ENCODE measurements at places on chromosomes 6 and 20.

- DNase-seq, result no peak
Measured at GRCh38 chr20:54382419-54382818, 93.0 kb upstream of the DOK5 start.

DNA sequence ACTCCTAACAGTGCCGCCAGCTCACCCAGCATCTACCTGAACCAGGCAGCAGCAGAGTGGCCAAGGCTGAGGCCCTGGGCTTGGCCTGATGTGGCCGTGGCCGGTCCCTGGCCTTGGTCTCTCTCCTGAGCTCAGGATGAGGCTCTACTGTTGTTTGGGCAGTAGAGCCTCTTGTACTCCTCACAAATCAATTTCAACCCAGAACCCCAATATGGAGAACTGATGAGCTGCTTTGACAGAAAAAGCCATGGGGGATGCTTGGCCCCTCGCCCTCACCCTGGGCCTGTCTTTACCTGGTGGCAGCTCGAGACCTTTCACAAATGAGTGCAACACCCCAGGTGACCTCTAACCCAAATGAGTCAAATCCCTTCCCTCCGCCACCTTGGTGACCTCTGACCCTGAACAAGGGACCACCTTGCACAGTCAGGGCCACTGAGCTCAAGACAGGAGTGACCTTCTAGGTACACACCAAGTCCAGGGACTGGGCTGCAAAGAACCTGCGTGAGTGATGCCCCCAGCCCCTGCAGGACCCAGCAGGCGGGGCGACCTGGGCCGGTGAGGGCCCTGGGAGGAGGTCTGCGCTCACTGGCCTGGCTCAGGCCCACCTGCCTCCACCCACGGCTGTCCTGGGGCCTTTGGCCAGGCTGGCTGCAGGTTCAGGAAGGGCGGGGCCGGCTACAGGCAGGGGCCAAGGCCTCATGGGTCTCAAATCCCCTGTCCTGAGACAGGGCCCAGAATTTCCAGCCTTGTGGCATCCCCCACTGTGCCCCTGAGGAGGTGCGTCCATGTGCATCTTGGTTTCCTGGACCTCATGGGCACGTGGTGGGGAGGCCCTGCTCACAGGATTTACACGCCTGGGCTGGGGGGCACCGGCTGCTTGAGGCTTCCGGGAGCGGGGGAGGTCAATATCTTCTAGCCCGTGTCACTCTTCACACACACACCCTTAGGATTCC is 30.2 kb downstream of the PSMG4 start:
- DNase-seq, result no peak

DNA sequence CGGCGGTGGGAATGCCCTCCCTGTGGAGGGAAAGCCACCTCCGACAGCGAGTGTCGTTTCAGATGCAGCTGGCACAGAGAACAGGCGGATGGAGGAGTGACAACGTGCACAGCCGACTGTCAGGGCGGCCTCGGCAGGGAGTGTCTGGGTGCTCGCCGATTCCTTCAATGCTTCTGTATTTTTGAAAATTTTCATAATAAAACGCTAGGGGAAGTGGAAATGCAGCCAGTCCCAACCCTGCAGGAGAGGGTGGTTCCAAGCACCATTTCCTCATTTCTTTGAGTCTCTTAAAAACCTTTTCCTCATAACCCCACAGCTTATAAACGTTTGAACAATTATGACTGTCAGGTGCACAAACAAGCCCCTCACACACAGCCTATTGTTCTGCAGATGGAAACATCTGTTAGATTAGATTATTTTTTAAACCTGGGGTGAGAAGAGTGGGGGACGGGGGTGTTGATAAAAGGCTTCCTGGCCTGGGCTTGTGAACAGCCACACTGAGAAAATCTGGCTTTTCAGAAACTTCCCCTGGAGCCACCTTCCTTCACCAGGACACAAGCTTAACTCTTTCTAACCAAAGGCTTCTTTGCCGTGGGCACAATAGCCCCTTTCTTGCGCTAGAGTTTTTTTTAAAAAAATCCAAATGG is 228.9 kb downstream of the ANKRD60 start:
- DNase-seq, result no peak

DNA sequence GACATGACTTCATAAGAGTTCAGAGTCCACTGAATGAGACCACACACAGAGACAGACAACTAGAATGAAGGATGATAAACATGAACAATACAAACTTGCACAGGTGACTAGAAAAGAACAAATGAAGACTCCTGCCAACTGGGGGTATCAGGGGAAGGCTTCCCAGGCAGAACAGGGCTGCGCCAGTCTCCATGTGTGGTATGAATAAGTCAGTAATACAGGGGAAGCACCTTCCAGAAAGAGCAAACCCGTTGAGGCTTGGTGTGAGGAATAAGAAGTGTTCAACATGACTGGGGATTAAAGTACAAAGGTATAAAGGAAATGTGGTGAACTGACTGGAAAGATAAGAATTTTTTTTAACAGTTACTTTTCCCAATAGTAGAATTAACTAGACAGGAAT is 3.7 kb upstream of the SLC17A2 start:
- DNase-seq, result no peak

- no peak for DNase-seq
Measured at GRCh38 chr6:52103623-52104022, 16.2 kb upstream of the PKHD1 start.

DNA sequence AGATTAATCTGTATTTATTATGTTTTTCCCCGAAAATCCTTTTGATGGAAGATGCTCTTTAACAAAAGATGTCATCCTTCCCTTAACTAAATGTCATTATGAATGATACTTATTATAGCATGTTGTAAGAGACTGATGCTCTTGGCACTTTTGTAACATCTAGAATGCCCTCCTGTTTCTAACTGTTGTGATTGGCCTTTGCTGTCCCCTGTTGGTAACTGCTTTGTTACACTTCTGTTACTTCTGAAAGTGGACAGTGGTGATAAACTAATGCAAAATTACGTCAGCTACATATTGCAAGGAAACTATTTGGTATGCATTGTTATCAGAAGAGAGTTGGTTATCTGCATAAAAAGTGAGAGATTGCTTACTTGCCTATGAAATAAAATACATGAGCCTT is 5.8 kb downstream of the TTK start:
- DNase-seq, result no peak

DNA sequence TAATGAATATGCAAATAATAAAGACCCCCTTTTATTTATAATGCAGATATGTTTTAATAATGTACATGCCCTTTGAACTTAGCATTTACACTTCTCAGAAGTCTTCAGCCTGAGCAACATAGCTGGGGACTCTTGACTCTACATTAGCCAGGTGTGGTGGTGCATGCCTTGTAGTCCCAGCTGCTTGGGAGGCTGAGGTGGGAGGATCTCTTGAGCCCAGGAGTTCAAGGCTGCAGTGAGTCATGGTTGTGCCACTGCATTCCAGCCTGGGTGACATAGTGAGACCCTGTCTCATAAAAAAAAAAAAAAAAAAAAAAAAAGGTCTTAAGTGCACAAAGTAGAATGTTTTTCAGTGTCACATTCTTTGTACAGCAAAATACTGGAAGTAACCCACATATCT is 17.3 kb upstream of the MAPK13 start:
- DNase-seq, result no peak

DNA sequence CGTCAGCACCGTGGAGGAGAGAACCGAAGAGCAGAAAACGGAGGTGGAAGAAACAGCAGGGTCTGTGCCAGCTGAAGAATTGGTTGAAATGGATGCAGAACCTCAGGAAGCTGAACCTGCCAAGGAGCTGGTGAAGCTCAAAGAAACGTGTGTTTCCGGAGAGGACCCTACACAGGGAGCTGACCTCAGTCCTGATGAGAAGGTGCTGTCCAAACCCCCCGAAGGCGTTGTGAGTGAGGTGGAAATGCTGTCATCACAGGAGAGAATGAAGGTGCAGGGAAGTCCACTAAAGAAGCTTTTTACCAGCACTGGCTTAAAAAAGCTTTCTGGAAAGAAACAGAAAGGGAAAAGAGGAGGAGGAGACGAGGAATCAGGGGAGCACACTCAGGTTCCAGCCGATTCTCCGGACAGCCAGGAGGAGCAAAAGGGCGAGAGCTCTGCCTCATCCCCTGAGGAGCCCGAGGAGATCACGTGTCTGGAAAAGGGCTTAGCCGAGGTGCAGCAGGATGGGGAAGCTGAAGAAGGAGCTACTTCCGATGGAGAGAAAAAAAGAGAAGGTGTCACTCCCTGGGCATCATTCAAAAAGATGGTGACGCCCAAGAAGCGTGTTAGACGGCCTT is 41.6 kb downstream of the ZBTB2 start:
- no peak for DNase-seq

DNA sequence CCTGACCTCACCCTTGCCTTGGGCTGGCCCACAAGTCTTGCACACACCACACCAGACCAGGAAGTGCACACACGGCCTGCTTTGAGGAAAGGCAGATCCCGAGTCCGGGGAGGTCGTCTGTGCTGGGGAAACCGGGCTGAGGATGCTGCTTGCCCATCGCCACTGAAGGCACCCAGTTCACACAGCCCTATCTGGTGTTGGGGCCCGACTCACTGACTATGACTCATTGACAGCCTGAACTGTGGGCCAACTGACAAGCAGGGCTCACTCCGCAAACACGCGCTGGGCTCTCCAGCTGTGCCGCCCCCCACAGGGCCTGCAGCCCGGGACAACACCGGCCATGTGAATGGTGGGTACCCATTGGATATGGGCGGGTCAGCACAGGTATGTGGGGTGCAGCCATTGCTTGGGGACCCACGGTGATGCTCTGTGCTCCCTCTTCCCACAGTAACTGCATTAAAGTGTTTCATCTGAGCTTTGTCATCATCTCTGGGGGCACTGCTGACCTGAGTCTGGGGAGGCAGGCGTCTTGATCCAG is 1.6 kb downstream of the SAMD10 start:
- no peak for DNase-seq

GRCh38 chr6:11868392-11868791 is 89.8 kb upstream of the ADTRP start:
- DNase-seq, result no peak

- DNase-seq, result no peak
Measured at GRCh38 chr20:6333110-6333509, 210.3 kb upstream of the FERMT1 start.

- DNase-seq, result no peak
Measured at GRCh38 chr20:2093159-2093781, 8.4 kb upstream of the STK35 start.

GRCh38 chr20:46190478-46191167 is 72.5 kb downstream of the CD40 start:
- no peak for DNase-seq

- DNase-seq, result no peak
Measured at GRCh38 chr6:57026001-57026400, 20.5 kb upstream of the KIAA1586 start.

- DNase-seq, result no peak
Measured at GRCh38 chr6:33692760-33693158, 18.7 kb downstream of the UQCC2 start.

GRCh38 chr6:73978330-73978729 is 282.3 kb downstream of the CD109 start:
- DNase-seq, result no peak

DNA sequence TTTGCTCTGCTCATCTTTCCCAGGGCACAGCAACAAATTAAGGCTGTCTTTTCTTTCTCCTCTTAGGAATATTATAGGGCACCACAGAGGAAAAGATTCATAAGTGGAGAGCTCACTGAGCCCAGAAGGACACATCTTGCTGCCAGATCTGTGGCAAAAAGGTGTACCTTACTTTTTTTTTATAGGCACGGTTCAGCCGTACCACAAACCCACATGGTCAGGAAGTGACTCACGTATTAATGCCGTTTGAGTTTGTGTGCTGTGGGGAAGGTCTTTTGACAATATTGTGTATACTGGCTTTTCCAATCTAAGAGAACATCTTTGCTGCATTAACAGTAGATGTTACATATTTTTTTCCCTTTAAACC is 28.4 kb downstream of the PAQR8 start:
- no peak for DNase-seq

DNA sequence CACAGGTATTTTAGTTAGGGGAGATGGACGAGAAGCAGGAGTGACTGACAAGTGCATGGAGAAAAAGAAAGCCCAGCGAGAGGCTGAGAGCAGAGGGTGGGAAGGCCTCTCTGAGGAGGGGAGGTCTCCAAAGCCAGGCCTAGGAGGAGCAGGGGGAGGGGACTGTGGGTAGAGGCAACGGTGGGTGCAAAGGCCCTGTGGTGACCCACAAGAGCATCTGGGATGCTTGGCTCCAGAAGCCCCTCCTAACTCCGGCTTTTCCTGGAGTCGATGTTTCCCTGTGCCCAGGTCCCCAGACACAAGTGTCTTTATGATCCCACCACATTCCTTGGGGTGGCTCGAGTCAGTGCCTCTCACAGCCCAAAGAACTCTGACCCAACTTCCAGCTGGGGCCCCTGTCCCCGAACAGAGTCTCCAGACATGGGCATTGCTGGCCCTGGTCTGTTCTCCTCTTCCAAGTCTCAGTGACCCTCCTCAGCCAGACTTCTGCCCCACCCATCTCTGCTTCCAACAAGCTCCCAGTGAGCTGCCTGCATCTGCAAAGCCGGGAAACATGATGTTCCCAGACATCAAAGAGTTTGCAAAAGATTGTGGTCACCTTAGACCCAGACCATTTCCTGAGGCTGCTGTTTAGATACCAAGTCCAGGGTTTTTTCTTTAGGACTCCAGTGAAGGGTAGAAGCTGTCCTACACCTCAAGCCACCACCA is 11.1 kb upstream of the BMP7 start:
- no peak for DNase-seq

GRCh38 chr6:75213732-75214131 is 7.9 kb upstream of the COL12A1 start:
- DNase-seq, result no peak

GRCh38 chr20:62924442-62925075 is 1.7 kb downstream of the DIDO1 start:
- DNase-seq, result no peak

- no peak for DNase-seq
Measured at GRCh38 chr6:43040542-43041257, 13.0 kb downstream of the CUL7 start.

DNA sequence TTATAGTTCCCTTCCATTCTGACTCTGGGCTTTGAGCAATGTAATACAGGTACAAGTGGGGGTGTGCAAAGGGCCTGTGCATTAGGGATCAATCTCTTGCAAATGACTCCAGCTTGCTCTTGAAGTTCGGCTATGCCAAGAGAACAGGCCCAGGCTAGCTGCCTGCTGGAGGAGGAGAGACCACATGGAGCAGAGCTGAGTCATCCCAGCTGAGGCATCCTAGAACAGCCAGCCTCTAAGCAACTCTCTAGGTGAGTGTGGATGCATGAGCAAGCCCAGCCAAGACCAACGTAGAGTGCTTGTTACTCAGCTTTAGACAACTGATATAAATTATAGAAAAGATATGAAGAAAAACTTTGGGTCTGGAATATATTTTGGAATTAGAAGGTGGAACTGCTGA is 47.6 kb upstream of the RBM24 start:
- DNase-seq, result no peak
